ENCODE measurements at places on chromosomes 3 and 15.

GRCh38 chr15:85700767-85701166 is 94.0 kb downstream of the KLHL25 start:
- no peak for DNase-seq

DNA sequence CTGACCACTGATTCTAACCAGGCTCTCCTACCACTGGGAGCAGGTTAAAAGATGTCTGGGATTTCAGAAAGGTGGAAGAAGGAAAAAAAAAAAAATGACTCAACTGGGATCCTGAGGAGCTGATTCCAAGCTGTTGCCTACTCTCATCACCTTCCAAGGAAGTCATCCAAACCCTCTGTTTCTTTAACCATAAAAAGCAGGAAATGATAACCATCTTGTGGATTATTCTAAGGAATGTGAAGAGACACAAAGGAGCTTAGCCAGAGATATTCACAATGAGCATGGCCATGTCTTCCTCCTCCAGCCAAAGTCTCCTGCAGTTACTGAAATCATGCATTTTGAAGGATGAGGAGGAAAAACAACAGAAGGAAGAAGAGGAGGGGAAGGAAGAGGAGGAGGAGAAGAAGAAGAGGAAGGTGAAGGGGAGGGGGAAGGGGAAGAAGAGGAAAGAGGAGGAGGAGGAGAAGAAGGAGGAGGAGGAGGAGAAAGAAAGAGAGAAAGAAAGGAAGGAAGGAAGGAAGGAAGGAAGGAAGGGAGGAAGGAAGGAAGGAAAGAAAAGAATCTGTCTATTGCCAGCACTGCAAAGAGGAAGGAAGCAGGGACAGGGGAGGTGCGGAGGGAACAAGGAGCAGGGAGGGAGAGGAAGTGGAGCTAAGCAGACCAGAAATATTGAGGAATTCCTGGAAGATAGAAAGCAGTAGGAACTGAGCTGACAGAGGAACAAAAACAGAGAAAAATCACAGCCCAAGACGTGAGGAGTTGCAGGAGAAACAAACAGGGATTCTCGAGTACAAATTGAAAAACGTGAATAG is 229.2 kb downstream of the UACA start:
- DNase-seq, result no peak

- DNase-seq, result no peak
Measured at GRCh38 chr3:54642147-54642546, 285.7 kb downstream of the LRTM1 start.

- no peak for DNase-seq
Measured at GRCh38 chr3:17951241-17951640, 208.8 kb upstream of the TBC1D5 start.

GRCh38 chr3:191070201-191070600 is 128.8 kb upstream of the OSTN start:
- no peak for DNase-seq

GRCh38 chr3:123386477-123387040 is 62.3 kb downstream of the ADCY5 start:
- no peak for DNase-seq

- no peak for DNase-seq
Measured at GRCh38 chr15:99466701-99467337, 99.0 kb upstream of the MEF2A start.

Measured in CD4-positive, alpha-beta T cell treated with Interleukin-21 for 1 hour (primary cell).